ENCODE measurements at places on chromosomes 12 and 14. TPM values are rescaled to one million over a fixed set of nuclear protein-coding genes. Genes with fewer than 3 reads are reported as not detected.

GRCh38 chr12:120254809-120255208, 10.7 kb downstream of the PXN start:
- no peak overlapping the region for H3K4me3 ChIP-seq
- H3K36me3 ChIP-seq, result peaks cover 9% of the 10 kb centered on the region
- H3K4me1 ChIP-seq, result peaks cover 32% of the 10 kb centered on the region
- no peaks in the 10 kb centered on the region for H3K27me3 ChIP-seq
- no peak for DNase-seq

- no peaks in the 10 kb centered on the region for H3K27me3 ChIP-seq
- no peak for DNase-seq
- no peak overlapping the region for H3K27ac ChIP-seq
- no peak overlapping the region for H3K4me3 ChIP-seq
- H3K36me3 ChIP-seq, result peaks cover 37% of the 10 kb centered on the region
These were observed 14.8 kb downstream of the PRKAB1 start for GRCh38 chr12:119682639-119683252.

GRCh38 chr12:123713398-123713797, 1.2 kb downstream of the ATP6V0A2 start:
- peak overlapping the region; percentile 93 for H3K4me3 ChIP-seq
- no peaks in the 10 kb centered on the region for H3K27me3 ChIP-seq
- peak; percentile 10 for DNase-seq
- no peaks in the 10 kb centered on the region for H3K36me3 ChIP-seq
- H3K27ac ChIP-seq, result no peak overlapping the region

DNA sequence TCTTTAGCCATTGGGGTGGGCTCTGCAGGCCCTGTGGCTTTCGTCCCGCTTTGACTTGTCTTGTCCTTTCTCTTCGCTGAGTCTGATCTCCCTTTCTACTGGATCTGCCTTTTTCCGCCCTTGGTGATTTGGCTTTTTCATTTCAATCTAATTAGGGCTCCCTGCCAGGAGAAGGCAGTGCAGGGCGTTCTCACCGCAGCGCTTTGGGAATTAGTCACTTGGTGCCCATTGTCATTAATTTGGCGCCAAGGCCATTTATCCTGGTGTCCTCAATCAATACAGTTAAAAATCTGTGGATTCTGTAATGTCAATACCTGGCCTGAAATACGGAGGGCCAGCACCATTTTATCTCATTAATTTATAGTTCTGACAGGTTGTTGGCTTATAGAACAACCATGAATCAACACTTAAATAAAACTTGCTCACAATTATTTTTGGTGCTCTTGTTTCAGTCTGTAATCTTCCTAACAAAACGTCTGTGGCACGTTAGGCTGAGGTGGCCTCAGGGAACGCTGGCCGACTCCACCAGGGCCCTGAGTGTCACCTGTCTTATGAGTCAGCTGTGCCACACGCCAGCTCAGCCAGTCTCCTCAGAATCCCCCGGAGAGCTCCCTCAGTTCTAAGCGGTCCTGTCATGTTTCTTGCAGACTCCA, 115.7 kb downstream of the BEGAIN start:
- DNase-seq, result no peak
- H3K4me1 ChIP-seq, result peaks cover 4% of the 10 kb centered on the region
- no peak overlapping the region for H3K4me3 ChIP-seq
- peaks cover 6% of the 10 kb centered on the region for H3K36me3 ChIP-seq
- H3K27ac ChIP-seq, result no peak overlapping the region
- H3K27me3 ChIP-seq, result no peaks in the 10 kb centered on the region

BIN2 gene
- total RNA-seq, result not detected

PZP gene
- total RNA-seq, result not detected

OR4E2 gene
- total RNA-seq, result not detected

POTEM gene
- not detected for total RNA-seq

SPRYD3 gene
- 21.7 TPM for total RNA-seq

KRT3 gene
- total RNA-seq, result not detected
